ENCODE measurements at places on chromosomes 7 and 10. TPM values are rescaled to one million over a fixed set of nuclear protein-coding genes. Genes with fewer than 3 reads are reported as not detected.

The CCDC146 gene
- 1.2 TPM for total RNA-seq

The SPDYE9 gene
- not detected for total RNA-seq

The HYAL4 gene
- total RNA-seq, result not detected

The SFTPD gene
- total RNA-seq, result not detected

- DNase-seq, result no peak
Observed at GRCh38 chr10:123245264-123245663, 91.1 kb downstream of the BUB3 start.

DNA sequence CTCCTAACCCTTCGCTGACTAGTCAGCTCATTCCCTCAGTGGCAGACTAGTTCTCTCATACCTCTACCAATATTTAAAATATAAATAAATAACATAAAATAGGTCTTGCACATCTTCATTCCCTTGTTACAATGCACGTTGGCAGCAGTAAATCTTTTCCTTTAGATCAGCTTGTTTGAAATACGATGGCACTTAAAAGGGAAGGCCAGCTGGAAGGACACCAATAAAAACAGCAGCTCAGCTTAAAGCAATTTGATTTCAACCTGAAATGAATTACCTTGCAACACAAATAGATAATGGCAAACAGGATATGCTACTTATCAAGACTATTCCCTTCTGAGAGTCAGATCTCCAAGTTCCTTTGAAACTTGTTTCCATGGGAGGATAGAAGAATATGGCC is 321.8 kb downstream of the GFRA1 start:
- DNase-seq, result no peak

- no peak for DNase-seq
Observed at GRCh38 chr10:107689323-107689722, 524.8 kb upstream of the SORCS1 start.

- DNase-seq, result no peak
Observed at GRCh38 chr10:73873142-73873837, 1.1 kb downstream of the CAMK2G start.

- DNase-seq, result no peak
Observed at GRCh38 chr10:133257489-133258065, 19.1 kb downstream of the ADAM8 start.

- no peak for DNase-seq
Observed at GRCh38 chr7:6241607-6241973, 30.8 kb downstream of the CYTH3 start.
